Panc1 (cell line): ENCODE measurements at places on chromosomes 6 and 20.

- H3K4me1 ChIP-seq = peaks cover 12% of the 10 kb centered on the region
- no peak overlapping the region for H3K27ac ChIP-seq
- H3K27me3 ChIP-seq = no peaks in the 10 kb centered on the region
- no peak overlapping the region for H3K4me3 ChIP-seq
- DNase-seq = no peak
These were observed 17.1 kb downstream of the RPRD1B start for GRCh38 chr20:38050686-38051085.

DNA sequence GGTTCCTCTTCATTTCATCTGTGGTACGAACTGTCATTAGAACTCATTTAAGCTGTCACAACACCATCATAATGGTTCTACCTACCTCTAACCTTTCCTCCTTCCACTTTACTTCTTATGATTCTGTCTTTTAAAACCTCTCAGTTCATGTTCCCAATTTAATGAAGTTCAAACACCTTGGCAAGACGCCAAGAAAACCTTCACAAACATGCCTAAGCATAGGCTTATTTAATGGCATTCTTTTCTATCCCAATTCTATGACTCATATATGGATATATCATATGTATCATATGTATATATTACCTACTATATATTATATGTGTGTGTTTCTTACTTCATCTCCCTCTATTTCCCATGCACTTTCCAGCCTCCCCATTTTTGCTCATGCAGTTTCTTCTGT, 283.4 kb upstream of the TBX18 start:
- H3K27me3 ChIP-seq = no peaks in the 10 kb centered on the region
- H3K4me3 ChIP-seq = no peak overlapping the region

GRCh38 chr6:166565084-166565967, 21.2 kb downstream of the RAMACL start:
- no peaks in the 10 kb centered on the region for H3K4me1 ChIP-seq
- no peak overlapping the region for H3K4me3 ChIP-seq
- H3K27me3 ChIP-seq = no peaks in the 10 kb centered on the region
- H3K27ac ChIP-seq = no peak overlapping the region

DNA sequence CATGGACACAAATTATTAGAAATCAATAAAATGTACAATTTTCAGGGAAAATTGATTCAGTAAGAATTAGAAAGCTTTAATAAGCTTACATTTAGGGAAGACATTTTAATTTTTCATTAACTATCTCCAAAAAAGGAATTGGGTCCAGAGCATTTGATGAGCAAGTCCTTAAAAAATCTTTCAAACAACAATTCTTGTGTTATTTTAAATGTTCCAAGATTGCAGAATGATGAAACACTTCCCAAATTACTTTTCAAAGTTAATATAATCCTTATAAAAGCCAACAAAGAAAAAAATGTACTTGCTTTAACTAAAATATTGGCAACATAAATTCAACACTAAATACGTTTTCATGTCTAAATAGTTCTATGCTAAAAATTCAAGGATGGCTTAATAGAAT, 102.0 kb downstream of the ADAT2 start:
- no peaks in the 10 kb centered on the region for H3K4me1 ChIP-seq
- no peak overlapping the region for H3K4me3 ChIP-seq
- no peaks in the 10 kb centered on the region for H3K36me3 ChIP-seq
- 0 out of 2 replicates have a peak, but pooled peaks cover 3% of the 10 kb centered on the region for H3K27me3 ChIP-seq

- no peaks in the 10 kb centered on the region for H3K27me3 ChIP-seq
- no peak for DNase-seq
- H3K27ac ChIP-seq = no peak overlapping the region
- H3K36me3 ChIP-seq = no peaks in the 10 kb centered on the region
- H3K4me1 ChIP-seq = no peaks in the 10 kb centered on the region; the same call in 1 of the 2 replicates
- no peak overlapping the region for H3K4me3 ChIP-seq
These were observed 627.3 kb downstream of the UTRN start for GRCh38 chr6:144912474-144912873.

GRCh38 chr6:95768539-95768938, 191.2 kb downstream of the MANEA start:
- no peak overlapping the region for H3K27ac ChIP-seq
- no peaks in the 10 kb centered on the region for H3K27me3 ChIP-seq
- no peak overlapping the region for H3K4me3 ChIP-seq
- H3K36me3 ChIP-seq = no peaks in the 10 kb centered on the region
- no peaks in the 10 kb centered on the region for H3K4me1 ChIP-seq

- H3K27ac ChIP-seq = no peak overlapping the region
- DNase-seq = no peak
- no peaks in the 10 kb centered on the region for H3K36me3 ChIP-seq
- H3K4me3 ChIP-seq = no peak overlapping the region
These were observed 90.5 kb upstream of the MBOAT1 start for GRCh38 chr6:20302702-20303251.

DNA sequence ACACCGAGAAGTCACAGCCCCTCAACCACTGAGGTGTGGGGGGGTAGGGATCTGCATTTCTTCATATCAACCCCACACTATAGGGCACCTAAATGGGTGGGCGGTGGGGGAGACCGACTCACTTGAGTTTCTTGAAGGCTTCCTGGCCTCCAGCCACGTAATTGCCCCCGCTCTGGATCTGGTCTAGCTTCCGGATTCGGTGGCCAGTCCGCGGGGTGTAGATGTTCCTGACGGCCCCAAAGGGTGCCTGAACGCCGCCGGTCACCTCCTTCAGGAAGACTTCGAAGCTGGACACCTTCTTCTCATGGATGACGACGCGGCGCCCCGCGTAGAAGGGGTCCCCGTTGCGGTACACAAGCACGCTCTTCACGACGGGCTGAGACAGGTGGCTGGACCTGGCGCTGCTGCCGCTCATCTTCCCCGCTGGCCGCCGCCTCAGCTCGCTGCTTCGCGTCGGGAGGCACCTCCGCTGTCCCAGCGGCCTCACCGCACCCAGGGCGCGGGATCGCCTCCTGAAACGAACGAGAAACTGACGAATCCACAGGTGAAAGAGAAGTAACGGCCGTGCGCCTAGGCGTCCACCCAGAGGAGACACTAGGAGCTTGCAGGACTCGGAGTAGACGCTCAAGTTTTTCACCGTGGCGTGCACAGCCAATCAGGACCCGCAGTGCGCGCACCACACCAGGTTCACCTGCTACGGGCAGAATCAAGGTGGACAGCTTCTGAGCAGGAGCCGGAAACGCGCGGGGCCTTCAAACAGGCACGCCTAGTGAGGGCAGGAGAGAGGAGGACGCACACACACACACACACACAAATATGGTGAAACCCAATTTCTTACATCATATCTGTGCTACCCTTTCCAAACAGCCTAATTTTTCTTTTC, at the start of gene DCDC2:
Gene DCDC2, minus strand, starts transcription at position 724 of the 883 bp plus-strand sequence. Its CDS starts 309 bp downstream, at position 415.
- H3K27ac ChIP-seq = no peak within 1 kb of the TSS
- H3K4me3 ChIP-seq = peak within 1 kb of the TSS; percentile 59
- H3K4me1 ChIP-seq = 0 out of 2 replicates have a peak, but pooled peaks cover 2% of the 10 kb centered on the region
- DNase-seq = no peak
- H3K36me3 ChIP-seq = no peaks in the 10 kb centered on the region
- peaks cover 19% of the 10 kb centered on the region for H3K27me3 ChIP-seq

GRCh38 chr6:136762022-136762975, 30.0 kb downstream of the MAP3K5 start:
- DNase-seq = no peak
- peak overlapping the region; percentile 55; the same call in 1 of the 2 replicates for H3K27ac ChIP-seq
- peak overlapping the region; percentile 30; the same call in 1 of the 2 replicates for H3K4me3 ChIP-seq
- no peaks in the 10 kb centered on the region for H3K36me3 ChIP-seq
- H3K27me3 ChIP-seq = no peaks in the 10 kb centered on the region
- H3K4me1 ChIP-seq = peaks cover 21% of the 10 kb centered on the region

DNA sequence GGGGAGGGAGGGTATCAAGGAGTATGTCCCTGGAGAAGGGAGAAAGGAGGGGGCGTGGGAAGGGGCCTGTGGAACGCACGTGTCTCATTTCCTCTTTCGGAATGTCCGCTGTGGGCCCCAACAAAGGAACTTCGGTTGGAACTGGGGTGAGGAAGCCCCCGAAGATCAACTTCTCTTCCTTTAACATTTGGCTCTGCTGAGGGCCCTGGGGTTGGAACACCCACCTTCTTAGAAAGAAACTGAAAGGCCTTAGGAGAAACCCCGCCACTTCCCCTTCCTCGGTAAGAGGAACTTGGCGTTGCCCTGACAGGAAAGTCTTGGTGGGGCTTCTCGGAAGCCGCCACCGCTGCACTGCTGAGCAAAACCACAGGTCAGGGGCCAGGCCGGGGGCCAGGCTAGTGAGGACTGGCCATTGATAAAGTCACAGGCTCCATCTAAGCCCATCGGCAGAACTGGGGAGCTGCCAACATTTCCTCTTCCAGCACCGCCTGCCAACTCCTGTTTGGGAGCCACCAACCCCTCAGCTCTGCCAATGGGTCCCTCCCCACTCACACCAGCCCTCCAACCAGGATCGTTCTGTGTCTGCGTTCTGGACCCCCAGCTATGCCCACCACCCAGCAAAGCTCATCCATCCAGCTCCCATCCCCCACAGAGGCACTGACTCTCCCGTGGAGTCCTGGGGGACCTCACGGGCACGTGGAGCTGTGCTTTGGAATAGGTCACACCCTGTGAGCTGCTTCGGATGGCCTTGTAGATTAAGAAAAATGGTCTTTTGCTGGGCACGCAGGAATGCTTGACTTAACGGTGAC, 44.8 kb downstream of the FGD2 start:
- peak overlapping the region; percentile 4; the same call in 1 of the 2 replicates for H3K27ac ChIP-seq
- no peak for DNase-seq
- no peaks in the 10 kb centered on the region for H3K36me3 ChIP-seq
- H3K27me3 ChIP-seq = no peaks in the 10 kb centered on the region
- H3K4me1 ChIP-seq = no peaks in the 10 kb centered on the region; the same call in 1 of the 2 replicates

DNA sequence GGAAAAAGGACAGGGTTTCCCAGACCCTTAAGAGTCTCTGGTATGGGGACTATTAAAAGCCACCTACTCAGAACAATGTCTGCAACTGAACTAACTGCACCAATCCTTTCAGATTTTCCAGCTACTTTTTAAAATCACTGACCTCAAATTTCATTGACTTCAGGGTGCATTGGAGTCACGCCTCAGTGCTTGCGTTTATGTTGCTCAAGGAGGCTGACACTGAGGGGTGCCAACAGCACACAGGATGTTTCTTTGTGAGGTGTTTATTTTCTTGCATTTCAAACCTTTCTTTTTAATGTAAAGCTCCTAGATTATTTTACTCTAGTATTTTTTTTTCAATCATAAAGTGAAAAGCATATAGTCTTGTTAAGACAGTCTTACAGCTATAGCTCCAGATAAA, 402.0 kb upstream of the SLC35B3 start:
- H3K27ac ChIP-seq = no peak overlapping the region
- H3K4me1 ChIP-seq = no peaks in the 10 kb centered on the region
- H3K4me3 ChIP-seq = no peak overlapping the region
- DNase-seq = no peak
- peaks cover 5% of the 10 kb centered on the region; the same call in 1 of the 2 replicates for H3K27me3 ChIP-seq

- peaks cover 21% of the 10 kb centered on the region for H3K4me1 ChIP-seq
- H3K4me3 ChIP-seq = no peak overlapping the region
- H3K27ac ChIP-seq = no peak overlapping the region
- no peaks in the 10 kb centered on the region for H3K36me3 ChIP-seq
These were observed 56.7 kb downstream of the TRERF1 start for GRCh38 chr6:42394881-42395620.

DNA sequence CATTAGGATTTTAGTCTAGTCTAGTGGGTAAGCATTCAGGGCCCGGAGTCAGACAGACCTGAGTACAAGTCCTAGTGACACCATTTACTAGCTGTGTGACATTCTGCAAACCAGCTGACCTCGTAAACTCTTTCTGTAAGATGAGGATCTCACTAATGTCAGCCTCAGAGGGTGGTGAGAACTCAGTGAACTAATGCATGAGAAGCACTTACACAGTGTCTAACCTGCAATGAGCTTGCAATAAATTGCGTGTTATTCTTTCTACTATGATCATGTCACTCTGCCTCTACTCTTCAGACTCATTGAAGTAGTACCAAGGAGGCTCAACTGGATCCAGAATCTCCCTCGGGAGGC, 41.1 kb upstream of the ZNF831 start:
- no peaks in the 10 kb centered on the region for H3K4me1 ChIP-seq
- H3K36me3 ChIP-seq = no peaks in the 10 kb centered on the region
- H3K27ac ChIP-seq = no peak overlapping the region
- DNase-seq = no peak
- no peak overlapping the region for H3K4me3 ChIP-seq

- H3K4me1 ChIP-seq = peaks cover 62% of the 10 kb centered on the region
- no peaks in the 10 kb centered on the region for H3K27me3 ChIP-seq
- peak overlapping the region; percentile 88 for H3K27ac ChIP-seq
- no peak for DNase-seq
- no peak overlapping the region for H3K4me3 ChIP-seq
These were observed 31.4 kb downstream of the PTPN1 start for GRCh38 chr20:50541606-50542041.

DNA sequence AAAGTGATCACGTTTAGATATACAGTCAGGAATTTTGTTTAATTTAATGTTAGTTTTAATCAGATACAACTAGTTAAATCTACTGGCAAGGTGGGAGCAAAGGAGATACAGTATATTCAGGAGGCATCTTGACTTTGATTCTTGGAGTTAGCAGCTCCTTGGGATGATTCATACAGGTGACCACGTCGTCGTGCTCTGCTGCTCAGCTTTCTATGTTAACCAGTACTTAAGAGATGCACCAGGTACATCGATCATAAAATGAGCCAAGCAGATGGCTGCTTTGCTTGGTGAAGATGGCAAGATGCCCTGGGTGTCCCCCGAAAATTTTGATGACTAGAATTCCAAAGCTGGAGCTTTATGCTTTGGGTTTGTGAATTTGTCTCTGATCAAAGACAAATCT, 64.7 kb downstream of the TBC1D7 start:
- no peak overlapping the region for H3K27ac ChIP-seq
- H3K27me3 ChIP-seq = peaks cover 3% of the 10 kb centered on the region; the same call in 1 of the 2 replicates
- DNase-seq = no peak
- H3K4me1 ChIP-seq = no peaks in the 10 kb centered on the region

DNA sequence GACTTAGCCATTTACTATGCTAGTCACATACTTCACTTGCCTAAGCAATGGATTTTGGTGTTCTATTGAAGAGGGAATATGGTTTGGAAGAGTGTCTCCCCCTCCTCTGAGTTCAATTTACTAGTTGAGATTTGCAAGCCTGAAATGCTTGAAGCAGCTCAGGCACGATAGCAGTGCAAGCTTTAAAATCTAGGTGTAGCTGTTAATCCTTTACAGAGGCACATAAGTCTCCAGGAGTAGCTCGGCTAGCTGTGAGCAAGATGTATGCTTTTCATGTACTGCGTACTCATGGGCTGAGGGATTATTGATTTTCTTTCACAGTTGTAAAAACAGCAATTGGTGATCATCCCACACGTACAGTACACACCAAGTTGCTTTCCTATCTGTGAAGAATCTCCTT, 726 bp downstream of the FLRT3 start:
- no peaks in the 10 kb centered on the region for H3K4me1 ChIP-seq
- H3K27ac ChIP-seq = no peak overlapping the region
- H3K36me3 ChIP-seq = no peaks in the 10 kb centered on the region
- H3K4me3 ChIP-seq = peak overlapping the region; percentile 33

GRCh38 chr6:25916789-25917490, 13.6 kb downstream of the SLC17A2 start:
- no peaks in the 10 kb centered on the region for H3K4me1 ChIP-seq
- H3K27ac ChIP-seq = no peak overlapping the region
- H3K4me3 ChIP-seq = no peak overlapping the region

DNA sequence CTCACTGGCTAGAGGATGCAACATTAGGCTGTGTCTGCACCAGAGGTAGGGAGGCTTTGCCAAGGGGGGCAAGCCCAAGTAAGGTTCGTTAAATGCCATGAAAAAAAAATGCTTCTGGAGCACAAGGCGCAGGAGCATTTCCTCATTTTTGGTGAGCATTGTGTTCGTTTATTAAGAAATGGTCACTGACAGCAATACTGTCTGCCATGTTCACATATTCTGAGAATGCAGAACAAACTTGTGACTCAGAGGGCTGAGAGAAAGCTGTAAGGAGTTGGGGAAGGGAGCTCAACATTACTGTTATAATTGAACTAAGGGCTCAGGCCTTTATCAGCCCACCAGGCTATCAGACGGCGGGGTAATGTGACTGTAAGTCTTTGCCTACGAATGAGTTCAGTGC, 465.4 kb upstream of the BTBD3 start:
- no peak for DNase-seq
- H3K4me1 ChIP-seq = peaks cover 23% of the 10 kb centered on the region
- no peak overlapping the region for H3K4me3 ChIP-seq
- no peaks in the 10 kb centered on the region for H3K27me3 ChIP-seq
- peak overlapping the region; percentile 93 for H3K27ac ChIP-seq
- H3K36me3 ChIP-seq = no peaks in the 10 kb centered on the region
